ENCODE measurements at places on chromosomes 12 and 14.

GRCh38 chr12:130421896-130422295 is 84.2 kb downstream of the PIWIL1 start:
- no peak for DNase-seq

- no peak for DNase-seq
Observed at GRCh38 chr14:101069228-101069549, 165.7 kb upstream of the RTL1 start.

GRCh38 chr14:76375484-76375883 is 453 bp upstream of the ESRRB start:
- no peak for DNase-seq

- DNase-seq, result no peak
Observed at GRCh38 chr12:13959131-13959723, 22.2 kb downstream of the GRIN2B start.

- DNase-seq, result no peak
Observed at GRCh38 chr12:50166799-50167048, 445 bp downstream of the CERS5 start.

GRCh38 chr14:39957290-39957689 is 525.1 kb upstream of the FBXO33 start:
- no peak for DNase-seq

DNA sequence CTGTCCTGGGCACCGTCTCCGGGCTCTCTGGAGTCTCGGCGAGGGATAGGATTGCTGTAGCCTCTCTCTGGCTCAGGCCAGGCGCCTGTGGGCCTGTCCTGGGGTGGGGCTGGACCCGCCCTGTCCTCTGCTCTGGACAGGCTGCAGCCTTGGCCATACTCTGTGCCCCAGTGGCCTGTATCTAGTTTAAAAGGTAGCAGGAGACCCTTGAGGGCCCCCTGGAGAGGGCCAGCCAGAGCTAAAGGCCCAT is 1.8 kb downstream of the KIF26A start:
- DNase-seq, result no peak

GRCh38 chr12:90831712-90832111 is 123.3 kb downstream of the CCER1 start:
- no peak for DNase-seq

- DNase-seq, result no peak
Observed at GRCh38 chr12:62736596-62736995, 198.4 kb downstream of the PPM1H start.

DNA sequence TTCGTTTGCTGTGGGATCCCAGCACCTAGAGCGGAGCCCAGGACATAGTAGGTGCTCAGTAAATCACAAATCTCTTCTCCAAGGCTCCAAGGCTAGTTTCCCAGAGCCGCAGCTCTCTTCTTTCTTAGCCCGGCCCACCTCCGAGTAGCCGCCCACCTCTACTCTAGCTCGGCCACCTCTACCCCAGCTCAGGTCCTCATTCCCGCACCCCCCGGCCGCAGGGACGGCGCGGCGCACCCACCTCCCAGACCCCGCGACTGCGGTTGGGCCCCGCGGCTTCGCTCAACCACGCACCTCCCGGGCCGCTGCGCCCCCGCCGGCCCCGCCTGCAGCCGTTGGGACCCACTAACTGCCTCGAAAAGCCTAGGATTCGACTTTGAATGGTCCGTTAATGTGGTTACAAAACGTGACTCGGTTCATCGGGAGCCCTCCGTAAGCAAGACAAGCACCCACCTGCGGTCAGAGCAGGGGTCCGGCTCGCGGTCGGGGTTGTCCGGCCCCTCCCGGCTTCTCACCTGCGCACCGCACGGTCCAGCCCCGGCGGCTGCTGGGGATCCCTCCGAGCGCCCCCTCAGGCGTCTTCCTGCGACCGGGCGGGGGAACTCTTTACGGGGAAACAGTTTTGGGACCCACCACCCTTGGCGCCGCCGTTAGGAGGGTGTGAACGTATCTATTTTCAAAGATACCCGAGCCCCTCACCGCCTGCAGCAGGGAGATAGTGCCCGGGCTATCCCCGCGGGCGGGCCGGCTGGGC is at the start of gene SLC2A14:
TSS of gene SLC2A14 (minus strand) at position 350 of the 754 bp plus-strand sequence. CDS start 3,035 bp downstream, outside the sequence.
- DNase-seq, result peak; percentile 1

DNA sequence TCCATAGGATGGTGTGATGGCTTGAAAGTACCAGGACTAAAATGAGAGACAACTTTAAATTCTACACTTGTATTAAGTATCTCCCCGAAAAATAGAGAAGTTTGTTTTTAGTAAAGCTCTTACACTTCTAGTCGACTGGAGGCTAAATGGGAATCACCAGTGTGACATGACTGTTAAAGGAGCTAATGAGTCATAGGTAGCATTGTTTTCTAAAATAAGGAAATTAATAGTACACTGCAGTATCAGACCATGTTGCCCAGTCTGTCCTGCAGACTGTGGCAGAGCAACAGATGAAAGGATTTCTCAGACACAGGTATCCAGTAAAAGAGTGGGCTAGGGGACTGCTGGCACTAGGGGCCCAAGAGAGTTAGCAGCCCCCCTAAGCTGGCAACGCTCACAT is 140.1 kb downstream of the TMEM117 start:
- DNase-seq, result no peak

DNA sequence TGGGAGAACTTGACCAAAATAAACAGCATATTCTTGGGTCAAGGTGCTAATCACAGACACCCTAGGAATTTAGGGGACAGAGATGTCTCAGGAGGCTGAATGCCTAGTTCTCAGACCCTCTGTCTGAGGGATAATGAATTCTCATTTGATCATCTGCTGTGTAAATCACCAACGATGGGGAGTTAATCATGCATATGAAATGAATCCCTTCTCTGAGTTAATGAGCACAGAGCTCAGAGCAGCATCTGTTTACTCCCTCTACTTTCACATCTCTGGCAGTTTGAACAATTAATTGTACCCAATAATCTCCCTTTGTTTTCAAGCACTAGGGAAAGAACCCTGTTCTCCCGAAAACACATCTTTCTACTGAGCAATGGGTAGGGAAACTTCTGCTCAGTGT is 129.4 kb upstream of the SRRM4 start:
- DNase-seq, result peak; percentile 26

GRCh38 chr12:123388177-123388950 is 4.4 kb downstream of the KMT5A start:
- no peak for DNase-seq

- DNase-seq, result no peak
Observed at GRCh38 chr12:9687228-9687627, 17.7 kb downstream of the CLEC2D start.

DNA sequence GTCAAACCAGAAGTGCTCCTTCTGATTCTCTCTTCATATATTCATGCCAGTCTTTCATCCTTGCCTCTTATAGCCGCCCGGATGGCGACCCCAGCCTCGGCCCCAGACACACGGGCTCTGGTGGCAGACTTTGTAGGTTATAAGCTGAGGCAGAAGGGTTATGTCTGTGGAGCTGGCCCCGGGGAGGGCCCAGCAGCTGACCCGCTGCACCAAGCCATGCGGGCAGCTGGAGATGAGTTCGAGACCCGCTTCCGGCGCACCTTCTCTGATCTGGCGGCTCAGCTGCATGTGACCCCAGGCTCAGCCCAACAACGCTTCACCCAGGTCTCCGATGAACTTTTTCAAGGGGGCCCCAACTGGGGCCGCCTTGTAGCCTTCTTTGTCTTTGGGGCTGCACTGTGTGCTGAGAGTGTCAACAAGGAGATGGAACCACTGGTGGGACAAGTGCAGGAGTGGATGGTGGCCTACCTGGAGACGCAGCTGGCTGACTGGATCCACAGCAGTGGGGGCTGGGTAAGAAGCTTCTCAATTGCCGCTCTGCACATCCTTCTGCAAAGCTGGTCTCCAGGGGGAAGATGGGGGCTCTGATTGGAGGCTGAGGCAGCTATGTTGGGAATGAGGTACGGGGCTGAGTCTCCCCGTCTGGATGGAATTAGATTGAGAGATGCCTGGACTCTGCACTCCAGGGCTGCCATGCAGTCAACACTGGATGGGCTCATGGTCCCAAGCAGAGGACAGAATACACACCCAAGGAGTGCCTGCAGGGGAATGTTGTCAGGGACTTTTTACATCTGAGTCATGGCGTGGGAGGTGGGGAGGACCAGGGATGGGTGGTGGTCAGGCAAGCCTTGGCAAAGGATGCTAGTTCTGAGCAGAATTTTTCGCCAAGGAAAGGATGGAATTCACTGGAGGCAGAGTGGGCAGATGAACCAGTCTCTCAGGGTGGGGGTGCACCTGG is 1.3 kb downstream of the BCL2L2 start:
- DNase-seq, result no peak

- DNase-seq, result peak; percentile 66
Observed at GRCh38 chr14:96264853-96265252, 8.8 kb downstream of the BDKRB1 start.

DNA sequence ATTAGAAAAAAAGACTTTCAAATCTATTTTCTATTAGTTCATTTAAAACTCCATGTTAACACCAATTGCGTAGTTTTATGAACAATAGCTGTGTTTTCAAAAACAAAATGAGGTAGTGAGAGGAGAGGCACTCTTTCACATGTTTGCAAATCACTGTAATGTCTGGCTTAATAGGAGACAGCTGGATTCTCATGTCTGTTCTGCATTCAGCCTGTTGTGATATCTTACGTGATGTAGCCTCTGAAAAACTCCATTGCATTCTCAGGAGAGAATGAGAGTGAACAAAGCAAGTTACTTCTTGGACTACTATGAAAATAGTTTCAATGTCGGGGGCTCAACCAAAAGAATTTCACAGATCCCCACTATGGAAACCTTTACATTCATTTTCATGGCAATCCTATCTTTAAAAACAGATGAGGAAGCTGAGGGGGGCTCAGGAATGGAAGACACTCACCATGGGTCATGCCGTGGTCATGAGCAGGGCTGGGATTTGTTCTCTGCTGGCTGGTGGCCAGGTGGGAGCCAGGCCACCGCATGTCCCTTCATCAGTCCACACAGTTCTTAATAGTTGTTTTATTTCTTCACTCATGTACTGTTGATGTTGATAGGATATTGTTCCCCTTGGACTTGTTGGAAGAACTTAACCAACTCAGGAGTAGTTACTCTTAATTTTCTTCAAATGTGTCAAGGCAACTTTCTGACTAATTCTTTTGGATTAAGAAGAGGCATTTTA is 346.2 kb upstream of the FAR2 start:
- DNase-seq, result no peak

GRCh38 chr12:21500786-21501257 is 613 bp downstream of the RECQL start:
- peak; percentile 25 for DNase-seq

- DNase-seq, result no peak
Observed at GRCh38 chr14:68703093-68703492, 89.8 kb downstream of the ZFP36L1 start.

DNA sequence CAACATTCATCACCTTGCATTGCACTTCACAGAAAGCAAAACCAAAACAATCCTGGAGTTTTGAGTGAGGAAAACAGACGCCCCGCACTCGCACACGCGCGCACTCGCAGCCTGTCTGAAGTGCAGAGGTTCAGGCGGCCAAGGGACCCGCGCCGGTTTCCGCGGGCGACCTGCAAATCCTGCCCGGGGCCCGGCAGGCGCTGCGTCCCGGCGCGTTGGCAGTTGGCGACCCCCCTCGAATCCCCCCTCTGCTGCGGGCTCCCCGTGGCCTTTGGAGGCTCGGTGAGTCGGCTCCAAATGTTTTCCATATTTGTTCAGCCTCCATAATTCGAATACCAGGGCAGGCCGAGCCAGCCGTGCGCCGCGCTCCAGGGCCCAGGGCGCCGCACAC is at the start of gene SSPN:
TSS of gene SSPN (plus strand) at position 324 of the 391 bp plus-strand sequence. CDS start 100 bp downstream, outside the sequence.
- peak; percentile 22 for DNase-seq

DNA sequence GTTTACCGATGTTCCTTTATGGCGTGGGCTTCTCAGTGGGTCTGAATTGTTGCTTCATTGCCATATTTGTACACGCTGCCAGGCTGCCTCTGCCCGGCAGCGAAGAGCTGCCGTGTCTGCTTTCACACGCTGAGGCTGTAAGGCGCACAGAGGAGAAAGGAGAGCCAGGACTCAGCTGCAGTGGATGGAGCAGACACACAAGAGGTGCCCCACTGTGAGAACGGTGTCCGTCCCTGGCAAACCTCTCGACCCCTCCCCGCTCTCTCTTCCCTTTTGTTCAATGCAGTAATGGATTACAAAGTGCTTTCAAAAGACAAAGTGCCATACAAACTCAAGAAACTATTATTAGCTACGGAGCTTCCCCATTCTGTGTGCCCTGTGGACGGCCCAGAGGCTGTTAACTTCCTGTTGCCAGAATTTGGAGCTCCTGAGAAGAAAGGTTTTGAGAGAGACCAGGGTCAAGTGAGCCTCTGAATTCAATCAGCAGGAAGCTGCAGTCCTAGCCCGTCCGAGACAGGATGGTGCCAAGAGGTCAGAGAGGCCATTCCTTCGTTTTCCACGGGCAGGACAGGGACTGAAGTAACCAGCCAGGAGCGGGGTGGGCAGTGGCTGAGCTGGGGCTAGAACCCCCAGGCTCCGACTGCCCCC is 15.8 kb downstream of the CCND2 start:
- DNase-seq, result no peak

DNA sequence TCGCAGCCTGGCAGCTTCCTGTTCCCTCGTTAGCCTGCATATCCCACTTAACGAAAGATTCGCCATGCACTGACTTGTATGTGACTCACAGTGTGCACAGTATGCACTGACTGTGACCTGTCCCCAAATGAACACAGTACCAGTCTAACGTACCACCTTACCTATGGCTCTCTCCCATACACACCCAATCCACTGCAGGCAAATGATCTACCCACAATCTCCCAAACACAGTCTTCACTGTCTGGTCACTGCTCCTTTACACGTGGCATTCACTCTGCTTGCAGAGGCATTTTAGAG is 163.5 kb upstream of the EEA1 start:
- DNase-seq, result no peak

DNA sequence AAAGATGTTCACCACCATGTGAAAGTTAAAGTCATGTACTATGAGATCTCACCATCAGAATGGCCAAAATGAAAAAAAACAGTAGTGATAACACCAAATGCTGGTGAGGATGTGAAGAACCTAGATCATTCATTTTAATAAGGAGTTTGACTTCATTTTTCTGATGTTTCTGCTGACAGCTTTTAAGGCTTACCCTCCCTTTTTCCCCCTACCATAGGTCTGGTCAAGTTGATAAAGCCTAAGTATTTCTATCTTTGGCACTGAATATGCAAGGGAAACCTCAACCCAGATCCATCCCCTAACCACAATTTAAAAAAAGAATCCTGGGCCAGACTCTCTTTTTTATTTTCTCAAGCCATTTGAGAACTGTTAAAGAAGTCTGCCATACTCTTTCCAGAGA is 689.6 kb upstream of the FOXG1 start:
- DNase-seq, result no peak

GRCh38 chr14:85702191-85702590 is 172.2 kb downstream of the FLRT2 start:
- no peak for DNase-seq

- no peak for DNase-seq
Observed at GRCh38 chr12:32695787-32696186, 16.7 kb downstream of the DNM1L start.

- DNase-seq, result no peak
Observed at GRCh38 chr14:103100281-103101121, 6.0 kb downstream of the EXOC3L4 start.

Measured in NCI-H524 (cell line).